ENCODE measurements at places on chromosomes 2 and 18.

GRCh38 chr2:178256382-178257042 lies 62.2 kb downstream of the OSBPL6 start:
- no peak for DNase-seq

DNA sequence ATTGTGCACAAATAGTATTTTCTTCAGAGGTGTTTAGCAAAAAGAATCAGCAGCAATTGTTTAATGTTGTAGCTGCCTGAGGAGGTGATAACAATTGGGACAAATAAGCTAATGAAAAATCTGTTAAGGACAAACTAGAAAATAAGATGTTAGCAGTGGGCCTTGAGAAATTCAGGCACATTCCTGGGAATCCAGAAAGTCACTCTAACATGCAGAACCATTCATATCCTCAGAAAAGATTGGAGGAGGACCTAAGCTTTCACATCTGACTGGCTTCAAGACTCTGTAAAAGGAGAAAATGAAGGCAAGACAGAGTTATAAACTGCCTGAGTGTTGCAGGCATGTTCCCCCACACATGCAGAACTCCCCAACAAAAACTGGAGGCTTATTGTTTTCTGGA lies 353.5 kb upstream of the RGPD4 start:
- DNase-seq: no peak

- peak; percentile 74 for DNase-seq
Observed at GRCh38 chr18:59718108-59718463, 20.9 kb upstream of the CCBE1 start.

DNA sequence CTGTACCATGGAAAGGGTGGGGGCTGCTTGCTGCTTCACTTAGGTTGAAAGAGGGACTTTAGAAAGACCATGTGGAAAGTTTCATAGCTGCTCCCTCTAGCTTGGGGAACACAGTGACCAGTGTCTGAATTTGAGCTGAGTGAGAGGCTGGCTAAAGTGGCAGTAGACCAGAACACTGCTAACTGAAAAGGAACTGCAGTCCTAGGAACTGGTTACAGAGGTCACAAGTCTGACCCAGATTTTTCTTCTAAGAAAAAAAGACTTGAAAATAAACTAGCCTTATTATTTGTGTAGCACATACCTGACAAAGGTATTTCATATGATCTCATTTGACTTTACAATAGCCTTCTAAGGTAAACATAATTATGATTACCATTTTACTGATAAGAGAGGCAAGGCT lies 153.6 kb downstream of the FSHR start:
- no peak for DNase-seq

DNA sequence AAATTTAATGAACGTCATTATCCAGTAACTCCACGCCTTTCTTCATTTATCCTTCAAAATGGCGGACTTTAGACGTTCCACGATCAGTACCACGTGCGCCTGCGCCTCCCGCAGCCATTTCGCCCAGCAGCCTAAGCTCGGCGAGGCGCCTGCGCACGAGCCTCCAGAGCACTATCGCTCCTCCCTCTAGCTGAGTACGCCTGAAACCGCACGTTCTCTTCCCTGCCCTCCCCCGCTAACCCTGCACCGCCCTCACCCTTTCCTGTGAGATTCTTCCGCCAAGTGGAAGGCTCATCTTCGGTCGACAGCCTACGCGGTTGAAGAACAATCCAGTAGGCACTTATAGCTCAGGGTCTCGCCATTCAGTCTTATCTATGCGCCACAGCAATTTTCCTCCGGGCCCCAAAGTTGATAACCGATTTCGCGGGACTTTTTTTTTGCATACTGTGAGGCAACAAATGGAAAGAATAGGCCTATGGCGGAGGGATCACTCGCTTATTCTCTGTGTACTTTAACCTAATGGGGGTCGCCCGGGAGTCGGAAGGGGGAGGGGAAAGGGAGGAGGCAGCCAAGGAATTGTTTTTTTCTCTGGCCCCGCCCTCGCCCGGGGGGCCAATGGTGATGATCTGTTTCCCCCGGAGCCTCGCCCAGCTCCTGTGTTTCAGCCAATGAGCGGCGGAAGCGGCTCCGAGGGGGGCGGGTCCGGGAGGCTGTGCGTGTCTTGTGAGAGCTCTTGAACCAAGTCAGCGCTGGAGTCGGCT lies at the start of gene KDM3A:
Gene KDM3A, plus strand, starts transcription at position 741 of the 761 bp plus-strand sequence. CDS start 677 bp downstream, outside the sequence.
- peak; percentile 98 for DNase-seq

- peak; percentile 89 for DNase-seq
Observed at GRCh38 chr2:62287899-62288880, 92.3 kb downstream of the B3GNT2 start.

DNA sequence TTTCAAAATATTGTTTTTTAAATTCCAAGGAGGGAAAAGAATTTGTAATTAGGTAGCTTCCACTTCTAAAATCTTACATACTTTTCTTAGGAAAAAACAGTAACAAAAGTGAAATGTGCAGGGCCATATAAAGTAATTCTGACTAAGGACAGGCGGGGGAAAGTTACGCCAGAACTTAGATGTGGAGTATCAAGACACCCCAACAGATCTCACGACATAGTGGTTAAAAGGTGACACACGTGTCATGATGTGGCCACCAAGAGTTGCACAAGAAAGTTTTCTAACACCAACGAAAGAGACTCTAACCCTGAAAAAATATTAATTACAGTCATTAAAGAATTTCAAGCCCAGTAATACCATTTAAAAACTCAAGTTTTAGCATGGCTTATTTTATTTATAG lies 51.0 kb downstream of the KIDINS220 start:
- DNase-seq: no peak

GRCh38 chr2:149028377-149028776 lies 10.1 kb upstream of the LYPD6B start:
- DNase-seq: no peak

- no peak for DNase-seq
Observed at GRCh38 chr2:64336171-64336570, 117.8 kb upstream of the LGALSL start.

- no peak for DNase-seq
Observed at GRCh38 chr2:10258726-10259125, 44.0 kb upstream of the HPCAL1 start.

DNA sequence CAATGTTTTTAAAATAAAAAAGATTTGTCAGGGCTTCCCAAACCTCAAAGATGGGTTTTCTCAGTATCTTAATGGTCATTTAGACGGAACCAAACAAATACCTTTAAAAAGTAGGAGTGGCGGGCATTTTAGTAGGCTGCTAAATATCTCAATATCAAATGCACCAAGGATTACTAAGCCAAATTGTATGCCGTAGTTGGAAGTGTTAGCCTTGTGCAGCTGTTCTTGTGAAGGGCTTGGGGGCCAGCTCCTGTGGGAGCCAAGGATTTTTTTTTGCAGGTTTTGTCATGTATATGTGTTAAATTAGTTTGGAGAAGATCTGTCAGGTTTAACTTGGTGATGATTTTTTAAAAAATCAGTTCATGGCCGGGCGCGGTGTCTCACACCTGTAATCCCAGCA lies 52.1 kb downstream of the ACTR2 start:
- DNase-seq: no peak

GRCh38 chr2:20596973-20597859 lies 53.7 kb downstream of the HS1BP3 start:
- DNase-seq: no peak

DNA sequence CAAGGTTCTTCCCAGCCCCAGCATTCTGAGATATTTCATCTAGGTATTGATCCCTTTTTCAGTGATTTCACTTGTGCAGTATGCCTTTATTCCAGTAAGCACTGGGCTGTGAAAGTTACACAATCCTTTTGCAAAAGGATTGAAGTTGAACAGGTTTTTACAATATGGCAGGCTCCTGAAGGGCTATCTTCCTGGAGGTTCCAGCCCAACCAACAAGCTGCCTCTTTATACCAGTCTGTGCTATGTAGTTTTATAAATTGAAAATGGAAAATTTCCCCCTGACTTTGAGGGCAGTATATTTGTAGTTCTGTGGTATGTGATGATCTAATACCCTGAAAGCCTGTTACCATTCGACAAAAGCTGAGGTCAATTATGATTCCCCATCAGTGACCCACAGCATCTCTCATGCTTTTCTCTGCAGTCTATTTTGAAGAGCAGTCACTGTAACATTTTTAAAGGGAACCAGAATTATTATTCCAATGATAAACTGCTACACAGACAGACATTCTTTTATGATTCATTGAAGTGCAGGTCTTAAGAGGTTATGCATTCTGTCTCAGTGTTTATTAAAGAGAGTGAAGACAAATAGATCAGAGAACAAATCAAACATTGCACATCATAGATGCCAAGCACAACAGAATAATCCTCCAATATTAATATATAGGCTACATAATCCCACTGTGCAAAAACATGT lies 35.2 kb upstream of the STPG4 start:
- no peak for DNase-seq

DNA sequence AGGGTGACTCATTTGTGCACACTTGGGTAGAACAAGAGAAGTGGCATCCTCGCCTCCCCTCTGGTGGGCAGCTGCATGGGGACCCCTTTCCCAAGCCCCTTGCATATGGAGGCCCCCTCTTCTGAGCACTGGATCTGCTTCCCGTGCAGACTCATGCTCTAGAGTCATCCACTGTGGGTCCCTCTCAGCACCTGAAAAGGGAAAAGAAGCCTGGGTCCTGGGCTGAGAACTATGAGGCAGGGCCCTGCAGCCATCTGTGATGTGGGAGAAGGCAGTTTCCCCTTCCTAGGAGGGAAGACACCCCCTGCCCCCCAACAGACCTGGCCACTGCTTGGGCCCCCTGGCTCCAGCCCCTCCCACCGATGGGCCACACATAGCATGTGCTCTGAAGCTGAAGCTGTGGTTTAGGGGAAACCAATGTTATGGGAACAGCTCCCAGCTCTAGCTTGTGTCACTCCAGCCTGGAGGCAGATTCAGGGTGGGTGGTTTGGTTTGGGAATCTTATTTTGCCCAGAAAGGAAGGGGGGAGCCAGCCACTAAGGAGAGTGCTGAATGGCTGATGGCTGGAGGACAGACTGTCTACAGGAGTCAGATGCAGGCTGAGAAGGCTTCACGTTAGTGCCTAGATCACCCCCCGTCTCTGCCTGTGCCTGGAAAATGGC lies 172.8 kb downstream of the GLI2 start:
- no peak for DNase-seq

GRCh38 chr2:183807870-183808269 lies 683.6 kb downstream of the NUP35 start:
- no peak for DNase-seq

DNA sequence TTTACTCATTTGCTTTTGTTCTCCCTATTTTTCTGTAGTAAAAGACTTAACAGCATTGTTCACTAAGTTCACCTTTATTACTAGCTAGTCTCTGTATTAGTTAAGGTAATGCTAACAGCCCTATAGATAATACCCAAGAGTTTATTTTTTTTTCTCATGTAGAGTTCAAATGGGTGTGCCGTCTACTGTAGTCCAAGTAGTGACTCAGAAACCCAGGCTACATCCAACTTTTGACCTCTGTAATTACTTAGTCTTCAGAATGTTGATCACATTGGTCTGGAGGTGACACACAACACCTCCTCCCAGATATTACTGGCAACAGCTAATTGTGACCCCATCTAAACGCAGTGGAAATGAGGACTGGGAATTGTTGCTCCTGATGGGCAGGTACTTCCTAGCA lies 7.7 kb downstream of the COQ10B start:
- no peak for DNase-seq

DNA sequence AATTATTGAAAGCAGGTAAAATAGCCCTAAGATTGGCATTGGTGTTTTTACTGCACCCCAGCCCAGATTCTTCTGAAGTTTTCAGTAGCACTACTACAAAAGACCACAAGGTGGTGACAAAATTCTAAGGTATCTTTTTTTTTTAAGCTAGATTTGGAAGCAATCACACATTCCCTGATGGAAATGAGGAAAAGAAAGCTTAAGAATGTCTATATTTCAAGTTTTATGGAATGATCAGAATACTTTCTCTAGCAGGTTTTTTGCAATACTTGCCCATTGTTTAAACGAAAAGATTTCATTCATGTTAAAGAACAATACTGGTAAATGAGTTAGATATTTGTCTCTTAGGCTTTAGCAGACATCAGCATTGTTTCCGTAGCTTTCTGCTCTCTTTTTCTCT lies 32.1 kb upstream of the ZNF638 start:
- DNase-seq: no peak

DNA sequence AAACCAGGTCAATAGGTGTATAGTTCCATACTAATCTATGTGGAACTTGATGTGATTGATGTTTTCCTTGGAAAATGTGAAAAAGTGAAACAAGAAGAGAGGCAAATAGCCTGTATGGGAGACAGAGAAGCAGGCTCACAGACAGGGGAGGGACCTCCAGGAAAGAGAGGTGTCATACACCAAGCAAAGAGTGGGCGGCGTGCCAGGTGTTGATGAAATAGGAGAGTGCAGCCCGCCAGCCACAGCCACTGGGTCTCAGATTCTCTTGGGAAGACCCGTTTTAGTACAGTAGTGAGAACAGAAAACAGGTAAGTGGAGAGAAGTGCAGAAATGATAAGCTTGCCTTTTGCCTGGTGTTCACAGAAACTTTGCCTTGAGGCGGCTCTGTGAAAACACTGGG lies 301.9 kb downstream of the ZNF407 start:
- DNase-seq: no peak

DNA sequence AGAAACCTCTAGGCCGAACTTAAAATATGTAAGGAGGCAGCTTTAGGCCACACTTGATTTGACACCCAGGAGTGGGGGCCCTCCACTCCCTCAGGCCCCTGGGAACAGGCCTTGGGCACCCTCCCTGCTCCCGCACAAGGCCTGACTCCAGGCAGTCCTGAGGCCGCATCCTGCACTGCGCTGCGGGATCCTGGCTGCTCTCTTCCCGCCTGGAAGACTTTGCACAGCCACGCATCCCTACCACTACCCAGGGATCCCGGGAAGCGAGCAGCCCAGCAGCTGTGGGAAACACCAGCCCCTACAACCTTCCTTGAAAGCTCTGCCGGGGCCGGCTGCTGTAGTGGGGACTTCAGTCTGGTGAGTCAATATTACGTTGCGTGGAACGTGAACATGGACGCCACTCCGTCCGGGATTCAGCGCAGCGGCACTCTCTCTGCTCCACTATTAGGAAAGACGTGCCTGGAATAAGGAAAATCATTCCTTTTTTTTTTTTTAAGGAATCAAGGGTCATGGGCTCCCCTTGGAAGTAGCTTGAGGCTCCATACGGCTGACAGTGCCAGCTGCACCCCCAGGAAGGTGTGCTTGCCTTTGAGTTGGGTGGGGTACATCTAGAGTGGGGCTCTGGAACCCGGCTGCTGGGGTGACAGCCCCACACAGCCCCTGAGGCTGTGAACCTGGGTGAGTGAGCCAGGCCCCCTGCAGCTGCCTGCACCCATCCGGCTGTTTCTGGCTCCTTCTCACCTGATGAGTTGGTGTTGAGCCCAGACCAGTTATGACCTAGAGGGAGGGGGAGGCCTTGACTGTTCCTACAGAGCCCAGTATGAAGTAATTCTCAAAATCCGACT lies 119.2 kb upstream of the TMEM18 start:
- DNase-seq: peak; percentile 34

DNA sequence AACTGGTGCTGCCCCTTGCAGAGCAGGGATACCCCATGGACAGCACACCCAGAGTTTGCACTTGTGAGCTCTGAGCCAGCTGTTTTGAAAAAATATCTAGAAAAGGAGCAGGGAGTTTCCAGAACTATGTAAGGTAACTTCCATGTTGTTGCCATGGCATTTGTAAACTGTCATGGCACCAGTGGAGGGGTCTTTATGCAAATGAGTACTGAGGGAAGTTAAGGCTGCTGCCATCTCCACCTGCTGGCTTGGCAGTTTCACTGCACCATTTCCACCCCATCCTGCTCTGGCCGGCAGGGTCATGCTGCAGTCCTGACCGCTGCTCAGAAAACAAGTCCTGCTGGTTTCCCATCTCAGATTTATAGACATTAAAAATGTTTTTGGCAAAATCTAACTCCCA lies 52.3 kb upstream of the SNTG2 start:
- DNase-seq: no peak

GRCh38 chr18:79452190-79452990 lies 56.7 kb downstream of the NFATC1 start:
- DNase-seq: no peak

All from RWPE2 (cell line).